Motor neuron (in vitro differentiated cells): ENCODE measurements at places on chromosomes 11 and 22.

DNA sequence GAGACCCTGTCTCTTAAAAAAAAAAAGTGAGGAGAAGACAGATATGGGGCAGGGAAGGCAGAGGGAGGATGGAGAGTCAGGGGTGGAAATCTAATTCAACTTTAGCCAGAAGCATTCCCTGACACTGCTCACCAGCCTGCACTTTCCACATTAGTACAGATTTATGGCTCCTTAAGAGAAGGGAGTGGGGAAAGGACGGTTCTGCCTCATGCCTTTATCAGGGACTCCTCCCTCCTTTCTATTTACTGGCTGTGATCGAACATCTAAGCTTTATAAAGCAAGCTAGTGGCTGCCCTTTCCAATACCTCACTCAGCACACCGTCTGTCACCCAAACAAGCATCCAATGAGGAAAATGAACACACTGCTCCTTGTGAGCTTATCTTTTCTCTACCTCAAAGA lies at the start of gene PATE4:
Gene PATE4 (plus strand): TSS at position 301 of the 400 bp plus-strand sequence. CDS start 44 bp downstream, at position 345.
- ATAC-seq: peak; percentile 37

GRCh38 chr11:66327171-66328030 lies 8.8 kb downstream of the RIN1 start:
- peak; percentile 7 for ATAC-seq

GRCh38 chr22:22037740-22038139 lies 55.2 kb upstream of the TOP3B start:
- peak; percentile 55 for ATAC-seq

- ATAC-seq: peak; percentile 38
These were observed 110.5 kb downstream of the ATG16L2 start for GRCh38 chr11:72924568-72925190.

GRCh38 chr22:45564349-45565030 lies 61.8 kb downstream of the FBLN1 start:
- ATAC-seq: peak; percentile 78

- ATAC-seq: peak; percentile 90
These were observed 120.6 kb upstream of the LMO1 start for GRCh38 chr11:8384199-8384821.

DNA sequence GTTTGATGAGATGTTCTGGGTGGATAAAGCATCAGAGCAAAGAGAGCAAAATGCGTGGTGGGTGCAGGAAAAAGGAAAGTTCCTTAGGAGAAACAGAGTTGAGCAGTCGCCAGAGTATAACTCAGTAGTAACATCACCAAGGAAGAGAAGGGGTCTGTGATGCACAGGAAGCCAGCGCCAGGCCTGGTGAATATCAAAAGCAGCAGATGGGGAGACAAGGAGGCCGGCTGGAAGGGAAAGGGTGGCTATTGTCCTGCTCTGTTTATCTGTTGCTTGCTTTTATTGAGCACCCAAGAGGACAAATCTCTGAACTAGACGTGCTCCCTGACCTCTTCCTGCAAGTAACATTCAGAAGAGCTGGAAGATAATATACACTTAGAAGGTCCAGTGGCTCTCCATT lies 52.7 kb upstream of the GRAMD1B start:
- no peak for ATAC-seq

GRCh38 chr11:64477675-64478074 lies 113.3 kb upstream of the SLC22A12 start:
- ATAC-seq: no peak

DNA sequence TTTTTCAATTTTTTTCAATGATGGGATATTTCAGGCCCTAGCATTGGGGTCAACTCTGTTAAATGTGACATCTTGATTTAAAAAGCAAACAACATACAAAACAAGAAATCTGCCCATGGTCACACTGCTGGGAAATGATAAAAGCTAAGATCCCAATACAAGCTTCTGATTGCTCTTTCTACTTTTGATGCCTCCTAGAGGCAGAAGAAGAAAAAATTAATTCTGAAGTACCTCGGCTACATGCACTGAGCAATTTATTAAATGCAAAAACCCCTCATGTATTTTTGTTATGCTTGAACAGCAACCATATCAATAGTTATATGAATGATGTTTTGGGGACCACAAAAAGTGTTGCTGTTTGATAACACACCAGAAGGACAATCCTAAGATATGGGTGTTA lies 342.1 kb upstream of the NARS2 start:
- no peak for ATAC-seq

- ATAC-seq: peak; percentile 25
These were observed 6.3 kb upstream of the CDC42EP2 start for GRCh38 chr11:65308281-65308891.

DNA sequence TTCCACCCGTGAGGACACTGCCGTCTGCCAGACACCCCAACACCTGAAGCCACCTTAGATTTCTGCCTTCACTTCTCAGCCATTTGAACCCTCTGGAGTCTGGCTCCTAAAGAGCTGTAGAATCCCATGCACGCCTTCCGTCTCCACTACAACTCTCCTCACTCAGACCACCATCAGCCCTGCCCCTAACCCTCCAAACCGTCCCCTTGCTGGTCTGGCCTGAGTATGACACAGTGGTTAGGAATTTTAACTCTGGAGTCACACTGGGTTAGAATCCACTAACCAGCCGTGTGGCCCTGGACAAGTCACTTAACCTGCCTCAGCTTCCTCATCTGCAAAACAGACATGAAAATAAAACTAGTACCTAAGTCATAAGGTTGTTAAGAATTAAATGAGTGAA lies 3.0 kb downstream of the CNIH2 start:
- ATAC-seq: no peak

DNA sequence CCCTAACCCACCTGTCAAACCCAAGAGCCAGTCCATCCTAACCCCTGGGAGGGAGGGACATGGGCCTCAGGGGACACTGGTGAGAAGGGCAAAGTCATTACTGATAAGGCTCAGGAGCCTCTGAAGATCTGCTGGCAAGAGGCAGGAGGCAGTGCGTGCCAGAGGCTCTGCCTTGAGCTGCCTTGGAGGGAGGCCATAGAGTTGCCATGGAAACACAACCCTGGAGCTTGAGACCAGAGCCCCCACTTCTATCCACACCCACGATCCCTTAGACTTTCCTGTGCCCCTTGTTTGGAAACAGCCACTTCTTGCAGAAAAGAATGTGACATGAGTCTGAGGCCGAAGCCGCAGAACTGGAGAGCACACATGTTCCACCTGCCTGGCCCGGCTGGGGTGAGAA lies 89.7 kb upstream of the CSNK2A3 start:
- no peak for ATAC-seq

GRCh38 chr11:47410370-47411264 lies 2.2 kb downstream of the SLC39A13 start:
- ATAC-seq: no peak

- ATAC-seq: peak; percentile 73
These were observed 12.7 kb upstream of the CYP2R1 start for GRCh38 chr11:14904745-14905103.

GRCh38 chr11:125272821-125273220 lies 108.3 kb downstream of the PKNOX2 start:
- ATAC-seq: peak; percentile 78

- peak; percentile 39 for ATAC-seq
These were observed 725.1 kb downstream of the NTM start for GRCh38 chr11:132095230-132096131.

DNA sequence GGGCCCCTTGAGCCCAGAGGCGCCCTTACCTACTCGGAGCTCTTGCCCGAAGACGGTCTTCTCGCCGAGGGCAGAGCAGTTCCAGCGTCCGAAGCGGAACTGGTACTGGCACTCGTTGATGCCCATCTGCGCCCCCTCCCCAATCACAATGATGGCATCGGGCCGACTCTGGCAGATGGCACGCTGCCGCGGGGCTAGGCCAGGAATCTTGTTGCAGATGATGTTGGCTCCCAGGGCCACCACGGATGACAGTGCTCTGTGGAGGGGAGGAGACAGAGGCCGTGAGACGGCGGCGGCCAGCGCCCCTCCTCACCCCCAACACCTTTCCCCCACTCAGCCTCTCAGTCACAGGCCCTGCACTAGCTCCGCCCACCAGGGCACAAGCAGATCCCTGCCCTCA lies 27.1 kb downstream of the WNT7B start:
- no peak for ATAC-seq

- ATAC-seq: peak; percentile 93
These were observed 134.7 kb upstream of the KIRREL3 start for GRCh38 chr11:127135256-127135655.

DNA sequence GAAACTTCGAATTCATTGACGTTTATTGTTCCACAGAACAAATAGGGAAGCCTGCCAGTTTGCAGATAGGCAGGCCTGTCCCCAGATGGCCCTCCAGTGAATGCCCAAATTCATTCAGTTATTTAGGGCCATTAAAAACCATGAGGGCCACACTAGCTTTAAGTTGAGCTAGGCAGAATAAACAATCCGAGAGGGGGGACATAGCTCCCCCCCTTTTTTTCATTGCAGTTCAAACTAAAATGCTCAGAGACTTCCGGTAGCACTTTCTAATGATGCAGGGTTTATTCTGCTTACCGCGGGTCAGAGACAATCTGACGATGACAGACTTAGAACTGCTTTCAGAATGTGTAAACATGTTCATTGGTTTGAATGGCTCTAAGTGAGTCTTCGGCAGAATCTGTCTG lies 72.0 kb downstream of the ZBTB16 start:
- ATAC-seq: no peak
